ENCODE measurements at places on chromosomes 4 and X.

- peak; percentile 61 for DNase-seq
Measured at GRCh38 chr4:65670331-65671031, at the start of gene EPHA5. Gene EPHA5 (minus strand): TSS chr4:65670489. CDS start chr4:65669742, 747 bp downstream.

DNA sequence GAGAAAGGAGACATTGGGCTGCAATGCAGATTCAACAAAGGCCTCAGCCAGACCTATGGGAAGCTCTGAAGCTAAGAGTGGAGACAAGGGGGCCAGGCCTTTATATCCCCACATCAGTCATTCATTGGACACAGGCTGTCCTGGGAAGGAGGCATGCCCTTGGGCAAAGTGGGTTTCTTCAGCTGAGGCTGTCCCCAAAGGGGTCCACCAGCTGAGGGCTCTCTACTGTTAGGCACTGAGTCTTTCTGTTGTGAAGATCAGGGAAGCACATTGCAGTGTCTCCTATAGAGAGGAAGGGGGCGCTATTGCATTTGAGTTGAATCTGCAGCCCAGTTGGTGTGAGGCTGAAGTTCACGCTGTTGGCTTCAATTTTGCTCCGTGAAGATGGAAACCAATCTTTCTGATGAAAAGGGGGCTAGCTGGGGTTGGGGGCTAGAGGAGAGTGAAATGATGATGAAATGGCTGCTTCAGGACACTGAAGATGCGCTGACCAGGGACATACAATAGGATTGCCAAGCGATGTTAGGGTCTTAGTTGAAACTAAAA lies 48.0 kb downstream of the SLC25A5 start:
- no peak for DNase-seq

DNA sequence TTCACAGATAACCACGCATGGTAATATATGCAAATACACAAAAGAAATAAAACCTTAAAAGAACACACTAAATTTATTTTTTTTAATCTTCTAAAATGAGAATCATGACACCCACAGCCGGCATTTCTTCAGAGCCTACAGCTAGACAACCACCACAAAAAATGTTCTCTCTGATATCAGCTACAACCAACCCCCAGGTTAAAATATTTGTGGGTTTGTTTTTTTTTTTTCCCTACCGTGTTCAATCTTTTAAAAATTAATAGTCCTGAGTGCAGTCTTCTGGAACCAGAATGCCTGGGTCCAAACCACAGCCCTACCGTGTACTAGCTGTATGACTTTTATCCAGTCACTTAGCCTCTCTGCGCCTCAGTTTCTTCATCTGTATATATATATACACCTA lies 36.0 kb downstream of the MAML3 start:
- no peak for DNase-seq

DNA sequence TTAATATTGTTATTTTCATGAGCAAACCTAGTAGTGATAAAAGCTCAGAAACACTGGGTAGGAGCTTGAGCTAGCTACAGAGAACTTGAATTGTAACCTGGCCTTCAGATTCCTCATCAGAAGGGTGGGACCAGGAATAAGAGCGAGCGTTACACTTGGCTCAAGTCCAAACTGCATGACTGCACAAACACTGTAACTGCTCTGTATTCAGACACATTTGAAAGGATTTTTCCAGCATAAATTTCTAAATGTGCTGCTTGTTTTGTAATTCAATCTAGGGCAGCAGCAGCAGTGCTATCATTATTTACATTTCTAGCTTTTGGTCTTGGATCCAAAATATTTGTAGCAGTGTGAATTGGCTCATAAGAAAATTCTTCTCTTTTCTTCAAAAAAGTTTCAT lies 133.0 kb upstream of the TMLHE start:
- no peak for DNase-seq

DNA sequence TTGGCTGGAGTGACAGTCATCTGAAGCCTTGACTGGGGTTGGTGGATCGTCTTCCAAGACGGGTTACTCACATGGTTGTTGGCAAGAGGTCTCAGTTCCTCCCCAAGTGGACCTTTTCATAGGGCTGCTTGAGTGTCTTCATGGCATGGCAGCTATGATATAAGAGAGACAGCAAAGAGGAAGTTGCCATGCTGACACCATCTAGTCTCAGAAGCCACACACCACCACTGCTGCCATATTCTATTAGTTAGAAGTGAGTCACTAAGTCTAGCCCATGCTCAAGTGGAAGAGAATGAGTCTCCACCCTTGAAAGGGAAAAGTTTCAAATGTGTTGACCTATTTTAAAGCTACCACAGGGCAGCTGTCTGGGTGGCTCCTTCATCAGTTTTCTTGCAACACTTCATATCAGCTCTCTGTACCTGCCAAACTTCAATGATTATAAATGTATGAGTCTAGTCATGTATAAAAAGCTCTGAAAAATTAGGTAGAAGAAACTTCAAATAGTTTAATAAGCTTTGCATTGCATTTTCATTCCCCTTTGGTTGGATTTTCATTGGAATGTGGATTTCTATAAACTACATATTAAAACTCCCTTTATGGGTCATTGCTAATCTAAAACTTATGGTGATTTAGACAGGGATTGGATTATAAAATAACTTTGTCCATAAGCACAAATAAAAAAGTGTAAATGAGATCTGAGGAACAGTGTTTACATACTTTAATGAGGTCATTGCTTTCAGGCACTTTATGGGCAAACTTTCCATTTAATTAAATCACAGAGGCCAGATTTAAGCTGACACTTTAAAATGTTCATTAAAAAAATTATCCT lies 68.0 kb upstream of the ATXN3L start:
- no peak for DNase-seq

DNA sequence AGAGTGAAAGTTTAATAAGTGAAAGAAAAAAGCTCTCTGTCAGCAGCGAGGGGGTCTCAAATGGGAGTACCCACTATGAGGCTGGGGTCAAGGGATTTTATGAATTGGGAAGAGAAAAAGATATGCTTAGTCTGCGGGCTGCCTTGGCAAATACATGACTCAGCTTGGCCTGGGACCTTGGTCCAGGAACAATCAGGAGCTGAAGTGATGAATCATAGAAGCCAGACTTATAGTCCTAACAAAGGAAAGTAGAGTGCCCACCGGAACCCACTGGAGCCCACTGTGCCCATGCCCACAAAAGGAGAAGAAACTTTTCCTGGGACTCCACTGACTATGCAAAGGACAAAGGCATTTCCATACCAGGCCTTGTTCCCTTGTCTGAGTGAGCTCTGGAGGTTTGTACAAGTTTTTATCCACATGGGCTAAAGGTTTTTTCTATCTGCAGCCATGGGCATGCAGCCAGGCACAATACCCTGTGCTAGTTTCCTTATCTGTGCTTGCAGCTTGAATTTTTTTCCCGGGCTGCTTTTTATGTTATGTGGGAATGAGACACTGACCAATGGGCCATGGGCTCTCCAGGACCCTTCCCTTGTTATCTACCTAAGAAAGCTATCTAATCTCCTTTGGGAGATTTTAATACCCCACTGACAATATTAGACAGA lies 201.7 kb downstream of the FAM133A start:
- DNase-seq: no peak

DNA sequence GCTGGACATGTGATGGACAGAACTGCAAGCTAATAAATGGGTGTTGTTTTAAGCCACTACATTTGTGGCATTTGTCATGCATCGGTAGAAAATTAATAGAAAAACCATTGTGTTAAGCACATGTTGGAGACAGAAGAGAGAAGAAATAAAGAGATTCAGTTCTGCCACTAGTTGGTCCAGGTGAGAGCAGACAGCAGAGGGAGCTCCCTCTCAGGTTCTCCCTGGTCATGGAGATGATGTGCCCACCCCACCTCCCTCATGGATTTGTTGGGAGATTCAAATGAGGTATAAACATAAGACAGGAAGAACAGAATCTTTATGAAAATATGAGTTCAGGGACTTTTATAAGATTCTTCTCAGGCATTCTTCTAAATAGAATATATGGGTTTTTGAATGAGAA lies 36.8 kb upstream of the OCIAD2 start:
- no peak for DNase-seq

DNA sequence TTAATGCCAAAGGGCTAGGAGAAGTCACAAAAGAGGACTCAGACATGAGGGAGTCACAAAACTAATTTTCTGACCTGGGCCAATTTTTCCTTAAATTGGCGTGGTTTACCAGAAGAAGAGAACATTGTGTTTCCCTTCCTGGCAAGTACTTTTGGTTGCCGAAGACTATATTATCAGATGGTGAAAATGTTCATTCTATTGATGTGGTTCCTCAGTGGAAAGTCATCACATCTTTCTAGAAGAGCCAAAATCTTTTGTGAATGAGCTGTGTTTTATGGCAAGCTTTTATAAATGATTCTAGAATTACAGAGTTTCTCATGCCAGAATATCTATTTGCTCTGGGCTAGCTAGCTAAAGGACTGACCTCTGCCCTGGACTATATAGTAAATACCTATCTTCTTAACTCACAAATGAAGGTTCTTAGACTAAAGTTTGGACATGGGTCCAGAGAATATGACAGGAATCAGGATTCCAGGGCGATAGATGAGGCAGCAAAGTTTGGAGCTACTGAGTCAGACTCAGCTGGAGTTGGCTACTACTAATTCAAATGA lies 288.9 kb downstream of the IL1RAPL2 start:
- DNase-seq: no peak

DNA sequence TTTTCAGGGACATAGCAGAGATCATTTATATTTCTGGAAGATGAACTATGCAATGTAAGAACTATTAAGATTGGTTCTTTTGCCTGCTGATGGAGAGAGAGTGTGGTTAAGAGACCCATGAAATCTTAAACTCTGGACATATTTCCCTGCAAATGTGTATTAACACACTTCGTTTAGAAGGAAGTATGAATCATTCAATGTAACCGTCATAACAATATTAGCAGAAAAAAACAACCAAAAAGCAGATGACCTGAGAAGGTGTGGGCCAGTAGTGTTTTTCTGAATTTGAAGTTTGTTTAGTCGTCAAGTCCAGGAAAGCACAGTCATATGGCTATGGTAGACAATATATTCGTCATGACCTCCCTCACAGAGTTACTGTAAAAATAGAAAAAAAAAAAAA lies 2.5 kb upstream of the TMPRSS11D start:
- DNase-seq: no peak

GRCh38 chrX:68942104-68942503 lies 113.3 kb downstream of the EFNB1 start:
- DNase-seq: no peak

All from left renal cortex interstitium (tissue), 4 donors.